ENCODE measurements at places on chromosomes 12 and 14. TPM values are rescaled to one million over a fixed set of nuclear protein-coding genes. Genes with fewer than 3 reads are reported as not detected.

GRCh38 chr12:51917746-51918453 lies 10.6 kb downstream of the ACVRL1 start:
- DNase-seq, result no peak

DNA sequence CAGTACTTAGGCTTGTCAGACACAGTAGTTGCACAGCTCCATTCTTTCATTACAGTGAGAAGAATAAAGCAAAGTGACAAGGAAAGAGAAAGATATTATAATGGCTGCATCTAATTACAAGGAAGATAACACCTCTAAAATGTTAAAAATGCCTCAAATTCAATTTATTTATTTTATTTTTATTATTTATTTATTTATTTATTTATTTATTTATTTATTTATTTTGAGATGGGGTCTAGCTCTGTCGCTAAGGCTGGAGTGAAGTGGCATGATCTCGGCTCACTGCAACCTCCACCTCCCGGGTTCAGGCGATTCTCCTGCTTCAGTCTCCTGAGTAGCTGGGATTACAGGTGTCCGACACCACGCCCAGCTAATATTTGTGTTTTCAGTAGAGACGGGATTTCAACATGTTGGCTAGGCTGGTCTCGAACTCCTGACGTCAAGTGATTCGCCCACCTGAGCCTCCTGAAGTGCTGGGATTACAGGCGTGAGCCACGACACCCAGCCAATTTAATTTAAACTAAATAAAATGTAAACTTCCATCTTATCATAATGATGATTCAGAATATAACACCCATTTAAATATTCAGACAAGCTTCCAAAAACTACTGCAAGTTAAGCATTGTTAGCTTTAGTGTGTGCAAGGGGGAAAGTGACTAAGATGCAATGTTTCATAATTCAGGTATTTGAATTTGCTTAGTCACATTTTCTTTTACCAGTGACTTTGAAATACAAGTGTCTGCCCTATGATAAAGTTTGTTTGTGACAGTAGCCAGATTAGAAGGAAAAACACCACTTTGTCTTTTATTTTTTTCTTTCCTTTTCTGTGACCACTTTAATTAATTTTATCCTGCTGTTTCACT lies 2.4 kb upstream of the CFAP54 start:
- DNase-seq, result no peak

GRCh38 chr14:89142366-89142765 lies 274.7 kb downstream of the FOXN3 start:
- DNase-seq, result no peak

DNA sequence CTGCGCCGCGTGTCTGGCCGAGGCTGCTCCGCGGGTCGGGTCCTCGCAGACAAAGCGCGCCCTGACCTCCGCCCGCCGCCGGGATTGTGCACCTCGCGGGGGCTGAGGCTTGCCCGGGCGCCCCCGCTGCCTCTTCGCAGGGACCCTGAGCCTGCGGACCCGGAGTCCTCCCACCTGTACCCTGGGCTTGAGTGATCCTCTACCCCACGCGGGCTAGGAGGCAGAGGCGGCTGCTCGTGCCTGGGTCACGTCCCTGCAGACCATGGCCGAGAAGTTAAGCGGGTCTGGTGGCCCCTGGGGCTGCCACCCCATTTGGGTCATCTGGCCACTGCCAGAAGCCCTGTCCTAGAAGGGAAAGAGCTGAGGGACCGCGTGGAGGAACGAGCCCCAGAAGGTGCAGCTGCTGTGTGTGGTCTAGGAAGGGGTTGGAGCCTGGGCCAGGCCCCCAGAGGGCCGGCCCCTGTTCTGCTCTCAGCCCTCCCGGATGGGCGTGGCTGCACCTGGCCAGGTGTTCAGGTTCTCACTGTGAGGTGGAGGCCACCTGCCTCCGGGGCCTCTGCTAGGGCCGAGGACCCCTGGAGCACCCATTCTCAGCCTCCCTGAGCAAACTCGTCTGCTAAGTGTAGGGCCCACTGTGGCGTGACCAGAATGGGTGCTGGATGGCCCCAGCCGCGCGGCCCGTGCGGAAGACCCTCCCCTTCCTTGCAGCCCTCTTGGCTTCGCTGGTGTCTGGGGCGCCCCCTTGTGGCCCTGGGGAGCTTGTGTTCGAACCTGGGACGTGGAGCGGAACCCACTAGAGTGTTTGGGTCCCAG lies 49.6 kb downstream of the LRCOL1 start:
- peak; percentile 84 for DNase-seq

DNA sequence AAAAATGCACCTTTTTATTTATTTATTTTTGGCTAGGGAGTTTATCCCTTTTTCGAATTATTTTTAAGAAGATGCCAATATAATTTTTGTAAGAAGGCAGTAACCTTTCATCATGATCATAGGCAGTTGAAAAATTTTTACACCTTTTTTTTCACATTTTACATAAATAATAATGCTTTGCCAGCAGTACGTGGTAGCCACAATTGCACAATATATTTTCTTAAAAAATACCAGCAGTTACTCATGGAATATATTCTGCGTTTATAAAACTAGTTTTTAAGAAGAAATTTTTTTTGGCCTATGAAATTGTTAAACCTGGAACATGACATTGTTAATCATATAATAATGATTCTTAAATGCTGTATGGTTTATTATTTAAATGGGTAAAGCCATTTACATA lies 14.9 kb upstream of the SNAPC1 start:
- DNase-seq, result no peak

- peak; percentile 65 for DNase-seq
These were observed 4.7 kb downstream of the TNFRSF1A start for GRCh38 chr12:6336889-6337853.

DNA sequence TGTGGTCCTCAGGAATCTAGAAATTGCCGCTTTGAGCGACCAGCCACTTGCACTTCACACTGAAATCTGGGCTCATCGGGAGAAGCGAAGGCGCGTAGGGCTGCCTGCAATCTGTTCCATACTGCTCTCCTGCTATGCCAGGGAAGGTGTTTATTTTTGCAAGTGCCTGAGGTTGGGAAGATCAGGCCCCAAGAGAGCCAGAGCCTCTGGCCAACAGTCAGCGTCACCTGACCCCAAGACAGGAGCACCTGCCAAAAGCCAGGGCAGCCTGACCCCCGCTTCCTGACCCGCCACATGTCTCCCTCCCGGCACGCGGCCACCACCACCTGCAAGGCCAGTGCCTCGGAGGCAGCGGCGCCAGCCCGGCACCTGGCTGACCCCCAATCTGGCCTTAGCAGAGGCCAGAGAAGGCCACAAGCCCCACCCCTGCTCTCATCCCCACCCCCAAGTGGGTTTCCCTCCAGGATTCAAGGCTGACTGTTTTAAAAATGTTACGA lies 94.4 kb downstream of the CHGA start:
- no peak for DNase-seq

GRCh38 chr12:8958066-8958465 lies 8.6 kb upstream of the M6PR start:
- DNase-seq, result no peak

DNA sequence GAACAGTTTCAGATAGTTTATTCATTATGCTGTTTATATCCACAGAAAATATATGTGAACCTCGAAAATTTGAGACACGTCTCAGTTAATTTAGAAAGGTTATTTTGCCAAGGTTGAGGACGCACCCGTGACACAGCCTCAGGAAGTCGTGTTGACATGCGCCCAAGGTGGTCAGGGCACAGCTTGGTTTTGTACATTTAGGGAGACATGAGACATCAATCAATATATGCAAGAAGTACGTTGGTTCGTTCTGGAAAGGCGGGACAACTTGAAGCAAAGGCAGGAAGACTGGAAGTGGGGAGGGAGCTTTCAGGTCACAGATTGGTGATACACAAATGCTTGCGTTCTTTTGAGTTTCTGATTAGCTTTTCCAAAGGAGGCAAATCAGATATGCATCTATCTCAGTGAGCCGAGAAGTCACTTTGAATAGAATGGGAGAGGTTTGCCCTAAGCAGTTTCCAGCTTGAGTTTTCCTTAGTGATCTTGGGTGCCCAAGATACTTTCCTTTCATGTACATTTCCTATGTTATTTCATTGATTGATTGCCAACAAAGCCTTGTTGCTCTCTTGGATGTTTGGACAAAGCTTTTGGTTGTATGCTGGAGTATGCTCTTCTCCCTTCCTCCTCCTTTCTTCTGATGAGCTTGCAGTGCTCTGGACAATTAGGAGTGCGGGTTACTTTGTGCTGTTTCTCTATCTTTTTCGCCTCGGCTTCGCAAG lies 3.2 kb downstream of the SNAPC1 start:
- DNase-seq, result no peak

- DNase-seq, result no peak
These were observed 65.6 kb downstream of the CCDC88C start for GRCh38 chr14:91352053-91352452.

DNA sequence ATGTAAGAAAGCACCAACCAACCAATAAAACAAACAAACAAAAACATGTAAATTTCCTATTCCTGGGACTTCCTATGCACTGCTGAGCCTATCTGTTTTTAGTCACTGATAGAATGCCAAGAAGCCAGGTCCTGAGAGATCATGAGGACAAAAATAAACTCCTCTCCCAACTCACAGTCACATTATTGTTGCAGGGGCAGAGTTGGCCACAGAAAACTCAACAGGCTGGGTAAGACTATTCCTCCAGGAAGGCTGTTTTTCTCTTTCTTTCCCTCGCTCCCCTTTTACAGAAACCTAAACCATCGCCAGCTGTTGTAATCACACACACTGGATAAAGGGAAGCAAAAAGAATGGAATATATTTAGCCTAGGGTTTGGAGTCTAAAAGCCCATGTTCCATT lies 55.8 kb upstream of the METAP2 start:
- DNase-seq, result no peak

DNA sequence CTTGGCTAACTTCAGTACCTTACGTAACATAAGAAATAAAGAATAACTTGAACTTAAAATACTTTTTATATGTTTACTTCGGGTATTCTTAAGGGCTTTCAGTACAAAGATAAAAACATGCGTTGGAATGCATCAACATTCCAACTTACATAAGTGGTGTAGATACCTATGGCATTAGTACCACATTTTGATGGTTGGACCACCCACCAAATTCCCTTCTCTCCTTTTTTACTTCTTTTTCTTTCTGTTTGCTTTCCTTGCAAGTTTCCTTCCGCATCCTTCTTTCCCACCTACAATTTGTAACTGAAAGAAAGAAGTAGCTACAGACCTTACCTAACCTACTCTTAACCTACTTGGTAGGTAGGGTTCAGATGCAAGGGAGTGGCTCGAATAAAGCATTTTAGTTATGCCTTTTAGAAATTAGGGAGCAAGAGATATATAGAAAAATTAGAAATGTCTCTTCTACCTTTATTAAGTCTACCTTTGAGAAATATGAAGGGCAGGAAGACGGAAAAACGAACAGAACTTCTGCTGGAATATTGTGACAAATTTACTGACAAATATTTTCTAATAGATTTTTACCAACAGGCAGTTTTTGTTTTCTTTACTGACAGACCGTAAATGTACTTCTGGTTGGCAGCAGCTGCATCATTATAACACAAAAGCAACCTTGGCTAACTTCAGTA lies 2.1 kb upstream of the ARHGAP5 start:
- DNase-seq, result no peak

DNA sequence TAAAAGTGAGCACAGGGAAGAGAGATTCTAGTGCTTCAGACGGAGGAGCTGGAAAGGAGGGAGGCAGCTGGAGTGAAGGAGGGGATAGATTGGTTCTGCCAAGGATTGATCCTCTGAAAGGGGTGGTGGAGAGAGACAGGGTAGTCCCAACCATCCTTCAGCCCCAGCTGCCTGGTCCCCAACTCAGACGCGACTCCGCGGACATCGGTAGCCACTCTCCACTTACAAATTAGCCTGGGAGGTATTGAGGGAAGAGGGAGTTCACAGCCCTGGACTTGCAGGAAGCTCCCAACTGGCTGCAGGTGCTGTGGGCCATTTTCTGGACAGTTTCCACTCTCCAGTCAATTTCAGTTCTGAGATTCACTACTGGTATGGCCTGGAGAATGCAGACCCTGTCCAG lies 1.2 kb downstream of the PLEKHD1 start:
- DNase-seq, result no peak

The KCNC2 gene
- 0.02 TPM for polyA plus RNA-seq

The LRRC43 gene
- polyA plus RNA-seq, result 0.32 TPM

The CMKLR1 gene
- 4.5 TPM for polyA plus RNA-seq

The RNF34 gene
- 36.9 TPM for polyA plus RNA-seq

The ANO2 gene
- 1.4 TPM for polyA plus RNA-seq

The ULK1 gene
- polyA plus RNA-seq, result 39.2 TPM

The LRFN5 gene
- 0.14 TPM for polyA plus RNA-seq

The LALBA gene
- polyA plus RNA-seq, result 0.68 TPM

The COX8C gene
- not detected for polyA plus RNA-seq

The ADAM20 gene
- 0.11 TPM for polyA plus RNA-seq

The GOLGA5 gene
- 30.3 TPM for polyA plus RNA-seq

The SLC10A1 gene
- polyA plus RNA-seq, result 0.02 TPM

The SPIC gene
- polyA plus RNA-seq, result 2.2 TPM

The GNB3 gene
- 1.3 TPM for polyA plus RNA-seq
